Left ventricle myocardium inferior (tissue), 1 donor: ENCODE measurements at places on chromosomes 5 and 9. TPM values are rescaled to one million over a fixed set of nuclear protein-coding genes. Genes with fewer than 3 reads are reported as not detected.

GRCh38 chr9:131406563-131407436 is 12.9 kb downstream of the PRRC2B start:
- no peak for DNase-seq

GRCh38 chr5:142015781-142016533 is 3.1 kb upstream of the GNPDA1 start:
- DNase-seq = no peak

DNA sequence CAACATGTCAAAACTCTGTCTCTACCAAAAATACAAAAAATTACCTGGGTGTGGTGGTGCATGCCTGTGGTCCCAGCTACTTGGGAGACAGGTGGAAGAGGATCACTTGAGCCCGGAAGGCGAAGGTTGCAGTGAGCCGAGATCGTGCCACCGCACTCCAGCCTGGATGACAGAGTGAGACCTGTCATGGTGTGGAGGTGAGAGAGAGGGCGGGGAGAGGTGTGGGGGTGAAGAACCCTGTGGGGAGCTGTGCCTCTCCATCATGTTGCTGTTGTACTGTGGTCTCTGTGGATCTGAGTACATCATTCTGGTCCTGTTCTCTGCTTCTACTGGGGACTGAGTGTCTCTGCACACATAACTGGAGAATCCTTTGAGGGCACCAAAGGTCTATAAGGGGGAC is 11.3 kb upstream of the SLC34A1 start:
- DNase-seq = no peak

- DNase-seq = no peak
Measured at GRCh38 chr5:147341345-147341744, 106.5 kb downstream of the STK32A start.

DNA sequence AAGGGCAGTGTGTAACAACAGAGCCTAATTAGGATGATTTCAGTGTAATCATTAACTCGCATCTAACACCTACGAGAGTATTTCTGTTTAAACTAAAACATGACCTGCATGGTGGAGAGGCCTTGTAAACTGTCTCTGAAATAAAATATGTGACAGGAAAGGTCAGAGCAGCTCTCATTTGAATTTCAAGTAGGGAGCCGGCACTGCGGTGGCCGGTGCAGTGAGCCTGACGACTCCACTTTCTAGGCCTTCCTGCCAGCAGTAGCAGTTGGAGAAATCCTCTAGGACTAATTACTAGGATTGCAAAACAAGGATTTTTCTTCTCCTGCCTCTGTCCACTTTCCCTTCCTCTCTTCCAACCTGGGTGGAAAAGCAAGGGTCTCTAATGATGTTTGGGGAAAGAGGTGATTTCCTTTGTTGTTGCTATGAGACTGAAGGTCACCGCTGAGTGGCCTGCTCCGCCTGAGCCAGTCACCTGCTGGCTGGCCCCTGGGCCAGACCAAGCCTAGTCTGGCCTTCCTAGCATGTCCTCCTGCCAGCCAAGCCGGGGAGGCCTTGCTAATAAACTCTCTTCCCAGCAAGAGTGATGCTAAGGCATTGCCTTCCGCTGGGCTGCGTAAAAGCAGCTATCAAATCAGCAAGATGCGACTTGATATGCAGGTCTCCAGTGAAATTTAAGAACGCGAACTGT is 245.7 kb downstream of the PSAT1 start:
- no peak for DNase-seq

- no peak for DNase-seq
Measured at GRCh38 chr5:59322894-59323293, 570.6 kb downstream of the PDE4D start.

GRCh38 chr5:94057655-94058054 is 316.3 kb upstream of the POU5F2 start:
- DNase-seq = no peak

DNA sequence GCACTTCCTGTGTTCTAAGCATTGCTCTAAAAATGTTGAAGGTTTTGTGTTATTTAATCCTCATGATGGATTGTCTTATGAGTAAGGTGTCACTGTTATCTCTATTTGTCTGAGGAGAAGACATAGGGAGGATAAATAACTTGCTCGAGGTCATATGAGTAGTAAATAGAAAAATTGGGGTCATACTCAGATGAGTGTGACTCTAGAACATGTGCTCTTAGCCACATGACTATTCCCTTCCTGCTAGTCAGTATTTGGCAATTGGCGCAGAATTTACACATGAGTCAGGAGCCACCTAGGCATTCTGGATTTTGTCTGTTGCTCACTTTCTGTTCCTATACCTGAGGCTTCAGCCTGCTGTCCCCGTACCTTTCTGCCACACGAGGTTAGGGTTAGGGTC is 234.6 kb upstream of the CD180 start:
- DNase-seq = no peak

DNA sequence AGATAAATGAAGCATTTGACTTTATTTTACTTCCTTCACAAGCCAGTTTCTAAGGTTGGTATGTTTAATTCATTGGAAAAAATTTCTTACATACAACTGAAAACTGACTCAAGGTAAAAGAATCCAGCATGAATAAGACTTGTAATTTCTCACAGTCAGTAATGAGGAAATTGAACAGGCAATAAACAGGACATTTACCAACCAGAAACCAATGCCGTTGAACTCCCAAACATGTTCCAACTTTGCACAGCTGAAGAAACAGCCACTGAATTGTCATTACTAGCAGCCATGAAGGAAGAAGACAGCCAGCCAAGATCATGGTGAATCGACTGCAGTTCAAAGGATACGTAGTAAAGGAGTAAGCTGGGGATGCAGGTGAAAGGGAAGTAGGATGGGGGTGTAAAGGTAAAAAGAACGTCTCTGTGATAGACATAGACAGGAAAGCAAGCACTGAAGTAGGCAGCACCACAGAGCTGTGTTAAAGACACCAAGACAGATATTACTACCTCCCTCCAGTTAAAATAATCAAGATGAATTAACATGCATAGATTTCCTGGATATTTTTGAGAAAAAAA is 21.3 kb upstream of the SLC12A2 start:
- no peak for DNase-seq

- no peak for DNase-seq
Measured at GRCh38 chr5:132214491-132214890, 13.2 kb downstream of the P4HA2 start.

DNA sequence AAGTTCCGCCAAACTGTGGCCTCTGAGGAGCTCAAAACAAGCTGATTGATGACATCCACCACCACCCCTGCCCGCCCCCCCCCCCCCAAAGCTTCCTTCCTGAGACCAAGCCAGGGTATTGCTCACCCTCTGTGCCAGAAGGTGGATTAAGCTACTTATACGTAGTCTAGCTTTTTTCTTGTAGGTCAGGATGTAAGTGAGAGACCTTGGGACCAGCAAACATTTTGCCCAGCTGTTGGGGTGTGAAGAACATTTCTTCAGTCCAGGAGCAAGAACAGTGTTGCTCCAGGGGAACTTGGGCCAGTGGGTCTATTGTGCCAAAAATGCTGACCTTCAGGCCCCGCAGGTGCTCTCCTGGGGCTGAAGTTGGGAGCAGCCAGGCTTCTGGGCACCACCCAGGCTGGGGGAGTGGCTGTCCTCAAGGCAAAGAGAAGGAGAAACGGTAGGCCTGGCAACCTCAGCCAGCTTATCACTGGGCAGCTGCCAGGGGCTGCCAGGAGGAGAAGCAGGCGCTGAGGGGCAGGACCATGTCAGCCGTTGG is 18.0 kb downstream of the NEURL1B start:
- DNase-seq = peak; percentile 69

GRCh38 chr9:35771534-35771933 is 17.5 kb upstream of the MSMP start:
- no peak for DNase-seq

- DNase-seq = no peak
Measured at GRCh38 chr9:136143215-136144001, 24.7 kb upstream of the TMEM250 start.

- no peak for DNase-seq
Measured at GRCh38 chr9:137387114-137387890, 35.7 kb downstream of the EXD3 start.

GRCh38 chr5:108905805-108906204 is 158.1 kb downstream of the FER start:
- DNase-seq = no peak

- DNase-seq = no peak
Measured at GRCh38 chr5:92687821-92688722, 892.9 kb downstream of the NR2F1-AS1 start.

DNA sequence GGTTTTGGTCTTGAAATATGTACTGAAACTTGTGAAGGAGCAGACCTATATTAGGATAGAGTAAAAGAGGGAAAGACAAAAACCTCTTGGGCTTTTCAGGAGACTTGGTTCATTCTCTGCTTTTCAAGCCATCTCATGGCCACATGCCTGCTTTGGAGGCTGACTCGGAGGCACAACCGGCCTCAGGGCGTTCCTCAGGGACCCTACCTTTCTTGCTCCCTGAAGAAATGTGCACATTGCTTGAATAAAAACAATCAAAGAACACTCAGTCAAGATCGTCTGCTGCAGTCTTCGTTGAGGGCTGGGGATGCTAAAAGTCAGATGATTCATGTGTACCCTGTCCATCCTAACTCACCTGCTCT is 994 bp downstream of the IRGM start:
- DNase-seq = no peak

DNA sequence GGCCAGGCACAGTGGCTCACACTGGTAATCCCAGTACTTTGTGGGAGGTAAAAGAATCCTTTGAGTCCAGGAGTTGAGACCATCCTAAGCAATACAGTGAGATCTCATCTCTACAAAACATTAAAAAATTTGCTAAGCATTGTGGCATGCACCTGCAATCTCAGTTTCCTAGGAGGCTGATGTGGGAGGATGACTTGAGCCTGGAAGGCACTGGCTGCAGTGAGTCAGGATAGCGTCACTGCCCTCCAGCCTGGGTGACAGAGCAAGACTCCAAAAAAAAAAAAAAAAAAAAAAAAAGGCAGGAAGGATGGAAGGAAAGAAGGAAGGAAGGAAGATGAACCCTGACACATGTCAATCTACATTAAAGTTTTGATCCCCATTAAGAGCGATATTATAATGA is 1452.2 kb upstream of the ACO1 start:
- DNase-seq = no peak

DNA sequence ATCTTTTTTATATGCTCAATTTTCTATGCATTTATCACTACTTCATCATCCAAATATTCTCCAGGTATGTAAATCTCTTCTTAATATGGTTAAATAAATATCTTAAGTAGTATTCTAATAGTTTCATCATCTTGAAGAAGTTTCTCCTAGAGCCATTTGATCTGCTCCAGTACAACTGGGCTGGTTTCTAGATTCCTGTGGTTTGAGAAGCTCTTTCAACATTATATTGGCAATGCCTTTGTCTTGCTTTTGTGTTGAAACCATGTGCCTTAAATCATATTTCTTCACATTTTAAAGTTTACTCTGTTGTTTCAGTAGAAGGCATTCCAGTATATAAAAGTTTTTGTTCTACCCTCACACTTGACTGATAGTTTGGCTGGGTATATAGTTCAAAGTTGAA is 27.6 kb downstream of the MBLAC2 start:
- no peak for DNase-seq

Gene RANBP17
- 6.5 TPM for total RNA-seq

Gene ZNF366
- 8.1 TPM for total RNA-seq

Gene CATSPER3
- 0.49 TPM for total RNA-seq

Gene FAM53C
- total RNA-seq = 26.7 TPM

Gene JADE2
- 26.3 TPM for total RNA-seq

Gene RNF224
- total RNA-seq = not detected

Gene TUT7
- total RNA-seq = 15.0 TPM

Gene TLR4
- 14.2 TPM for total RNA-seq

Gene HSD17B3
- 1.4 TPM for total RNA-seq
